ENCODE measurements at places on chromosomes 13 and 19.

- no peak for DNase-seq
Measured at GRCh38 chr19:41421314-41421713, 5.9 kb downstream of the B3GNT8 start.

GRCh38 chr19:30387311-30388115, 15.3 kb downstream of the ZNF536 start:
- DNase-seq, result no peak

- DNase-seq, result peak; percentile 89
Measured at GRCh38 chr19:6126335-6126974, 9.0 kb upstream of the ACSBG2 start.

DNA sequence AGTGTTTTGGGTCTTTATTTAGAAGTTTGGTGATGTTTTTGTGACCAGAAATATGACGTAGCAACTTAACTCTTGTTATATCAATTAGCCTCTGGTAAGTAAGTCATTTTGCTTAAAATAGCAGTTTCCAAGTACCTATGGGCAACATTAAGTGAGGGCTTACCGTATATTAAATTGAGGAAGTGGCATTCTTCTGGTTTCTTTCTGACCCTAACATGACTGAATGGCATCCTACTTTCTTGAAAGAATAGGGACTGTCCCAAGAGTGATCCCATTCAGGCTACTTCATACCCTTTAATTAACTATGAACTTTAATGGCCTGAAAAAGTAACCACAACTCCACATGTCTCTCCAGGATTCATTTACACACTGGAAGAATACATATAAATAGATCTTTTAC, 106.6 kb downstream of the MZT1 start:
- DNase-seq, result no peak

- no peak for DNase-seq
Measured at GRCh38 chr13:113920606-113921286, 53.1 kb downstream of the C13orf46 start.

- no peak for DNase-seq
Measured at GRCh38 chr13:23018143-23018542, 162.6 kb upstream of the SGCG start.

GRCh38 chr13:112764864-112765561, 75.2 kb downstream of the ATP11A start:
- no peak for DNase-seq

DNA sequence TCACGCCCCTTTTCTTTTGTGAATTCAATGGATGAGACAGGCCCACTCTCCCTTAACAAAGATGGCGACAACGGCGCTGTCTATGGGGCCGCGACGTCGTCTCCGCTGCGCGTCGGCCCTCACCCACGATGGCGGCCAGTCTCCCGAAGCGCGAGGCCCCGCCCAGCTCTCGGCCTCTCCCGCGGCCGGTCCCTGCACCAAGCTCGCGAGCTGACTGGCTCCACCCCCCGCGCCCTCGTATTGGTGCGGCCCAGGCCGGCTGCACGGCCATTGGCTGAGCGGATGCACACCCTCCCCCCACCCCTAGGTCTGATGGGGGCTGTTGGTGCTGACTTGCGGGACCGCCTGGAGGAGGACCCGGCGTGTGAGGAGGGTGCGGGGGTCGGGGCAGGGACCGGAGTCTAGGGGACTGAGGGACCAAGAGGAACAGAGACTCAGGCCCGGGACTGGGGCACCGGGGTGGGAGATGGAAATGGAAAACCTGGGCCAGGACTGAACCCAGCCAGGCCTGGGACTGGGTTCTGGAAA, 4.8 kb downstream of the SPHK2 start:
- peak; percentile 97 for DNase-seq

GRCh38 chr13:98203646-98204326, 26.7 kb upstream of the RNF113B start:
- DNase-seq, result no peak

GRCh38 chr13:26220575-26220974, 1.5 kb downstream of the RNF6 start:
- no peak for DNase-seq

DNA sequence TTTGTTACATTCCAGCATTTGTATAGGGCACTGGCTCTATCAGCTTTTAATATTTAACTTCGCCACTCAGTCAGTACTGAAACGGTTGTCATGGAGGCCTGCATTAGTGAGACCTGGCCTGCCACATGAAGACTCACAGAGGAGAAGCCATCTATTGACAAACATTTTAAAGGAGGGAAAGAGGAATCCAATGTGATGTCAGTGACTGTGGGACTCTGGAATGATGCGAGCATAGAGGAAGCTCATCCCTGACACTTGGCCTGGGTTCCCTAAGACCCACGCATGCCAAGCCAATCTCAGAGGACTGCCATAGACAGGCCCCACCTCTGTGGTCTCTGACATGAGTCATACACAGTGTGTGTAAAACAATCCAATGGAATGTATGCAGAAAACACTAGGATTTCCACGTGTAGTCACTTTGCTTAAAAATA, 7.9 kb upstream of the DPY19L3 start:
- DNase-seq, result no peak
